Stomach (tissue), 19 donors: ENCODE measurements at places on chromosomes 13 and 19. TPM values are rescaled to one million over a fixed set of nuclear protein-coding genes. Genes with fewer than 3 reads are reported as not detected.
A peak's percentile ranks its signal among the peaks of the same experiment; 100 is the strongest.

The SIGLEC6 gene
- total RNA-seq: not detected

The OR7A5 gene
- not detected for total RNA-seq

GRCh38 chr13:30720172-30720869, 15.0 kb upstream of the ALOX5AP start:
- DNase-seq: no peak

DNA sequence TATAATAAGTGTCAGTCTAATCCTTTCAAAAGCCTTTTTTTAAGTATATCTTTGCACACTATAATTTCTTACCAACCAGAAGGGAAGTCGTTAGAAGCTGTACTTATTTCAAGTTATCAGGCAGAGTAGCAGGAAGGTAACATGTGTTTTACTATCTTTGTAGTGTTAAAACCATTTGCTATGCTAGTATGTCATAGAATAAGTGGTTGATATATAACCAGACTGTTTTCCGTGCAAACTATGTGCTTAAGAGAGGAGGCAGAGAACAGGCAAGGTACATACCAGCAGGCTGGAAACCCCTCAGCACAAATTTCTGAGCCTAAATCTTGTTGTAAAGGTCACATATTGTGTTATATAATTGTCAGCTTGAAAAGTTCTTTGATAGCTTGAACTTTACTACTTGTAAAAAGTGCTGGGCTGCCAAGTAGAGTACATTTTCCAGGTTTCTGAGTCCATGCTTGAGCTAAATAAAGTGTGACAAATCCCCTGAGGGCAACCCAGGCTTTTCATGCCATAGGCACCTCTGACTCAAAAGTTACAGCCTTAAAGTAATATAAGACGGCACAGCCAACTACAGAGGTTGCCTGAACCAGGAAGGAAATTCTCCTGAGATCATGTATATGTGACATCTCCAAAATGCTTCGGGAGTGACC, 1297.4 kb downstream of the PCDH9 start:
- DNase-seq: no peak

DNA sequence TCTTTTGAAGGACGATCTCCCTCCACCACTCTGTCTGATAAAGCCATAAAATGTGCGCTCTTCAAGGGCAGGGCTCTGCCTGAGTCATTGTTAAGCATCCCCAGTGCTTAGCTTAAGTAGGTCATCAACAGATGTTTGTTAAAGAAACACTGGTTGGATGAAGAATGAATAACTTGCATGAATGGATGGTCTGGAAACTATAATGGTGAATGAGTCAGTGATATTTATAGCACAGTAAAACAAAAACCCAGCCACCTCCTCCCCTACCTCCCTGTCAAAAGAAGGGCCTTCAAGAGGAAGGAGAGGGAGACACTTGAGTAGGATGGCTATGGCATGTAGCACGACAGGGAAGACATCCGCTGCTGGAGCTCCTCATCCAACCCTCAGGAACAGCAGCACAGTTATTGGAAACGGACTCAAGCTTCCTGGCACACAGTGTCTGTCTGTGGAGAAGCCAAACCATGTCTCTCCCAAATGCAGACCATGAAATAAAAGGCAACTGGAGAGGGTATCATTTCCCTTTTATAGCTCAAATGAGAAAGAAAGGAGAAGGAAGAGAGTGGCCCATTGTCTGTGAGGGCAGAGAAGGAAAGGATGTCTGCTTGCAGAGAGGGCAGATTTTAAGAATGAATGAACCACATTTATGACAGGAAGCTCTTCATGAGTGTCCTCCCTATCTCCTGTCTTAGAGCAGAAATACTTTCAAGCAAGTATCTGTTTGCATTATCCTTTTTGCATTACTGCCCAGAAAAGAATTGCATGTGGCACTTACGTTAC, 183.5 kb upstream of the UBL3 start:
- DNase-seq: peak; percentile 26

- DNase-seq: no peak
Measured at GRCh38 chr13:49608651-49609331, 19.5 kb upstream of the ARL11 start.

DNA sequence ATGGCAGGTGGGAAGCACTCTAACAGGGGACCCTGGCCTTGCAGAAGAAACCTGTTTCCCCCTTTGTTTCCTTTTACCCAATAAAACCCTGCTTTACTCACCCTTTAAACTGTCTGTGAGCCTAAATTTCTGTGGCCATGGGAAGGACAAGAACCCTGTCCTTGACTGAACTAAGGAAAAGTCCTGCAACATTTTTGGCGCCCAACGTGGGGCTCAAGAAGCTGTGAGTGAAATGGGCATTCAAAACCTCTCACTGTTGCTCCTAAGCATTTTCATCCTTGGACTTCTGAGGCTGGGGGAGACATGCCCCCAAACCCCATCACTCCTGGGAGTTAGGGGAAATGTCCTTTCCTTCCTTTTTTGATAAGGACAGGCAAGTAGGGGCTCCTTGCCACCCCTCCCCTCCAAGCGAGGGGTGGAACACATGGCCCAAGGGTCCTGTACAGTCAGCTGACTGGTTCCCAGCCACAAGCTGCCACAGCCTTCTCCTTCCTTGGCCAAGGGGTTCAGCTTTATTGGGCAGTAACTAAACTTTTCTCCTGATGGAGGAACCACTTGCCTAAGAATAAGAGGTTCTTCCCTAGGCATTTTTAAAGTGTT, 381.6 kb downstream of the KLF5 start:
- no peak for DNase-seq

DNA sequence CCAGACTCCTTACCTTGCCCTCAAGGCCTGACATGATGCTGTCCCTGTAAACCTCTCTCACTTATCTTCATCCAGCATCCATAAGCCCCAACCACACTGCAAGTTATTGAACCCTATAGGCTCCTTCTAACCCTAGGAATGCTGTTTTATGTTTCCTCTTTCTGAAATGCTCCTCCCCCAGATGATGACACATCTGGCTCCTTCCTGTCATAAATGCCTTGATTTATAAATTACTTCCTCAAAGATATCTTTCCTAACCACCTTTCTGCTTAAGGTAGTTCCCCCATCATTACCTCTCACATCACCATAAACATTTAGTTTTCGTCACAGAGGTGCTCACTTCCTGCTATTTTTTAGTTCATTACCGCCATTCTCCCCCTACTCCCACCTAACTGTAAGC, 12.3 kb downstream of the RUBCNL start:
- no peak for DNase-seq

DNA sequence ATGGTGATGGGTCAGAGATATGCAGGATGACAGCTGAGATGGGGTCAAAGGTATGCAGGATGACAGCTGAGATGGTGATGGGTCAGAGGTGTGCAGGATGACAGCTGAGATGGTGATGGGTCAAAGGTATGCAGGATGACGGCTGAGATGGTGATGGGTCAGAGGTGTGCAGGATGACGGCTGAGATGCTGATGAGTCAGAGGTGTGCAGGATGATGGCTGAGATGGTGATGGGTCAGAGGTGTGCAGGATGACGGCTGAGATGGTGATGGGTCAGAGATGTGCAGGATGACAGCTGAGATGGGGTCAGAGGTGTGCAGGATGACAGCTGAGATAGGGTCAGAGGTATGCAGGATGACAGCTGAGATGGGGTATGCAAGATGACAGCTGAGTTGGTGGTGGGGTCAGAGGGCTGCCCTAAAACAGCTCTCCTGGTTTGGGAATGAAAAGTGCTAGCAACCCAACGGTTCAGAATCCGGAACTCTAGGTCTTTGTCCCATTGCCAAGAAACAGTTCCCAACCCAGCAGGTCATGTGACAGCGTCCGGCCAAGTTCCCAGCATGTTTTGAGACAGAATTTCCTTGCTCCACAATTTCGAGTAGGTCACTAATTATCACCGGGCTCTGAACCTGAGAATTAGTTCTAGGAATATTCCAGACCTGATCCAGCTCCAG, 3.2 kb downstream of the SELENOW start:
- peak; percentile 35 for DNase-seq
